ENCODE measurements at places on chromosomes 11 and 22.
A peak's percentile ranks its signal among the peaks of the same experiment; 100 is the strongest.

GRCh38 chr11:118953265-118953664, 2.8 kb upstream of the UPK2 start:
- DNase-seq = no peak

- DNase-seq = no peak
Observed at GRCh38 chr11:36251823-36252222, 37.4 kb downstream of the COMMD9 start.

GRCh38 chr11:70111269-70112016, 33.3 kb downstream of the ANO1 start:
- peak; percentile 69 for DNase-seq

GRCh38 chr11:30567120-30567519, 19.0 kb downstream of the MPPED2 start:
- DNase-seq = no peak

GRCh38 chr11:67634366-67635230, 4.9 kb upstream of the NUDT8 start:
- no peak for DNase-seq

DNA sequence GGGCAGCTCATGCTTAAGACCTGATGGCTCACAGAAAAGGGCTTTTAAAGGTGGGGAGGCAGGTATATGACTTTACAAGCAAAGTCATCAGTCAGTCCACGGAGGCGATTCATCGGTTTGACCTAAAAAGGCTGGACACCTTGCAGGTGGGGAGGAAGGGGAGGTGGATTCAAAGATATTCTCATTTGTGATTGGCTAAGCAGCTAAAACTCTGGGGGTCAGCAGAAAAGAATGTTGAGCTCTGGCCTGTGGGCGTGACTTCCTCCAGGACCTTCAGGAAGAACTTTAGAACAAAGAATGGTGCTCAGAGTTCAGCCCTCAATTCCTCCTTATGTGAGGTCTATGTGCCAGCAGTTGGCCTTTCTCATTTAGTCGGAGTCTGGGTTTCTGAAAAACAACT, 78.3 kb upstream of the LMO1 start:
- no peak for DNase-seq

All from body of pancreas (tissue), 4 donors.